NCI-H187 treated with DMSO at 0.1 percent for 48 hours (cell line): ENCODE measurements at places on chromosomes 16 and 17.

DNA sequence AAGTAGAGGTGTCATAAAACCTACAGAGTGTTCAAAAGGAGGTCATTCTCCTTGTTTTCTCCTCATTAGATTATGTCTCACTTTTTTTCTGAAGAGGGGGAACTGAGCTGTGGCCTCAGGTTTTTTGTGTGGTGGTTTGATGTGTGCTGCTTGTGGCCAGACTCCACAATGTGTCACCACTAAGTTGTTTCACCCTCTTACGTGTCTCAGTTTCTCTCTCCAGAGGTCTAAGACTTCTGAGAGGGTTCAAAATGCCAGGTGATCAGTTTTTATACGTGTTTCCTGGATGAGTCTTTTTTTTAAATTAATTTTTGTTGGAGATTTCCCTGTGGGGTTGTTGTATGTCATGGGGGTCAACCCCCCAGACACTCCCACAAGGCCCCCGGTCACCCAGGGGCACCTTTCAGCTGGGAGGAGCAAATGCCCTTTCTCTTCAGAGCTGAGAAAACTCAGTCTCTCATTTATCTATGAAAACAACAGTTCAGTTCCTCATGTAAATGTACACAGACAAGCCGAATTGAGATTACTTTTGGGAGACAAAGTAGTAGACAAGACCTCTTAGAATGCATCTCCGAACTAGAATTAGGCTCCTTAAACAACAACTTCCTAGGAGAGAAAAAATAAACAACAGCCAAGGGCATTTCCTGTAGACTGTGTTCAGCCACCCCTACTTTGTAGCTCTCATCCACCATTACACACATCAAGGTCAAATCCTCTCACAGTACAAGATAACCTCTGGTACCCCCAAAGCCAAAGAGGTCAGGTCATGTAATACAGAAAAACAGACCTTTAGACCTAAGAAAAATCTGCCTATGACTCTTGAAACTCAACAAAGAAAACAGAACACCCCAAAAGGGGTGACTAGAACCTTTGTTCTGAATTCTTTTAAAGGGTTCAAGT lies 23.9 kb upstream of the TMEM98 start:
- no peak for DNase-seq

- no peak for DNase-seq
Measured at GRCh38 chr17:63356337-63356757, 89.8 kb downstream of the CYB561 start.

DNA sequence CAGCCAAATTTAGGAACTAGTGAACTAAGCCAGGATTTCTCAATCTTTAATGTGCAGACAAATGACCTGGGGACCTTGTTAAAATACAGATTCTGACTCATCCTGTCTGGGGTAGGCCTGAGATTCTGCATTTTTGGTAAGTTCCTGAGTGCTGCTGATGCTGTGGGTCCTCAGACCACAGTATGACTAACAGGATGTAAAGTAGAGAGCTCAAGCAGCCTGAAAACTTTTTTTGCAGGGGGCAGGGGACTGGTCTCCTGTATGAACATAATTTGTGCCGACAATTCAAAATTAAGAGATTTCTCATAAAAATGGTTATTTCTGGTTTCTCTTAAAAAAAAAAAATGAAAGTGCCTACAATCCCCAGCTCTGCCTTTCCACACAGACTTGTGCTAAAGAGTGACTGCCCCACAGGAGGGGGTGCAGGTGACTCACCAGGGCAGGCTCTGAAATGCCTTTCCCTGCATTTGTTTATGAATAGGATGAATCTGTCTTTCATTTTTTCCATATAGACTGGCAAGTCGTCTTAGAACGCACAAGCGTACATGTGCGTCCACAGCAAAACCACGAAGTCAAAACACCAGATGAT lies 271.5 kb downstream of the PHKB start:
- no peak for DNase-seq

DNA sequence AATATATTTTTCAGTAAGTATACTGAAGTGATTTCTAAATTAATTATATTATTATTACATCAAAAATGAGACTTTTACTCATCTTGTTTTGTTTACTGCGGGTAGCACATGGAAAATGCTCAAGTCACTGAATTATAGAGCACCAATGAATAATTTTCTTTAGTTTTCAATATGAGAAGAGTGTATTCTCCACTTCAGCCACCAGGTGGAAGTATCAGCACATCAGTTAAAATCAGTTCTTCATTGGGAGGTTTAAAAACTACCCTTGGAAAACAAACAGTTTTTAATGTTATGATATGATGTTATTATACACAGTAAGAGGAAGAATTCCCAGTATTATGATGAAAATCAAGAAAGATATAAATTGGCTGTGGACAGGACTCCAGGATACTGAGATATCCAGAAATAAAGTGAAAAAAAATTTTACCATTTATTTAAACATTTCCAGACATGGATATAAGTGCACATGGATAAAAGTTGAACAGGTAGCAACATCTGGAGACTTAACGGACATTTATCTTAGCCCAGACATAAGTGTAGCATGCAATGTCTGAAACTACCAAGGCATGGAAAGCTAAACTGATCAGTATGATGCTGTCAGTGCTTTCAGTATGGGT lies 467.3 kb downstream of the KCNJ2 start:
- no peak for DNase-seq

DNA sequence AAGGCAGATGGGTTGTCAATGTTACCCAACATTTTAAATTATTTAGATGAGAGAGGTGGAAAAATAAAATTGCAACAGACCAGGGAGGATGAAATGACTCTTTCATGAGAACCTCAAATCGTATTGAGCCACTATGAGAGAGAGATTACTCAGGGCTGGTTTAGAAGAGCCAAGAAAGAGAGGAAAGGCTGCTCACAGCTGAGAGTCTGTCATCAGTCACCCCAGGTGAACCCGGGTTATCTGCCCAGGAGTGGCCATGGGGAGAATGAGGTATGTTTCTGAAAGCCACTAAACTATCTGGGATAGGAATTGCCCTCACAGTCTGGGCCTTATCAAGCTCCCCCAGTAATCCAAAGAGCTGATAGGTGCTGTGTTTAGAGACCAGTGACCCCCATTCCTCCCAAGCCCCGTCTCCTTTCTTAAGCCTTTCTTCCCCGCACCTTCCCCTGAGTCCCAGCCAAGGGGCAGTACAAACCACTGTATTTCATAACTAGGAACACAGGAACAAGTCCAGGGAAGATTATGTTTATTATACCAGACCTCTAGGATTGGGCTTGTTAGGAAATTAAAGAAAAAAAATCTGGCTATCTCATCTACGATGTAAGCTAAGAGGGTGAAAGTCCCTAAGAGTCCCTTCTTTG lies 158.9 kb upstream of the NOL11 start:
- no peak for DNase-seq

DNA sequence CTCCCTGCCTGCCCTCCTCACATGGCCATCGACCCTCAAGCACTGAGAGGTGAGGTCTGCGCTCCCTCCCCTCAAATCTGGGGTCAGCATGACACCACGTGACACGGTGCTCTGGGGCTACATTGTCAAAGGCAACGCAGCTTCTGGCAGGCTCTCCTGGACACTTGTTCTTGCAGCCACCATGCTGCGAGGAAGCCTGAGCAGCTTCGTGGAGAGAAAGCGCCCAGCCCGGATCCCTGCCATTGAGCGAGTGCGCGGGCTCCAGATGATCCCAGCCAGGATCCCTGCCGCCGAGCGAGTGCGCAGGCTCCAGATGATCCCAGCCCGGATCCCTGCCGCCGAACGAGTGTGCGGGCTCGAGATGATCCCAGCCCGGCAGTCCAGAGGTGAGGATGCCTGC lies 70.9 kb upstream of the METRNL start:
- no peak for DNase-seq

- no peak for DNase-seq
Measured at GRCh38 chr17:2444382-2444781, 43.5 kb upstream of the MNT start.

DNA sequence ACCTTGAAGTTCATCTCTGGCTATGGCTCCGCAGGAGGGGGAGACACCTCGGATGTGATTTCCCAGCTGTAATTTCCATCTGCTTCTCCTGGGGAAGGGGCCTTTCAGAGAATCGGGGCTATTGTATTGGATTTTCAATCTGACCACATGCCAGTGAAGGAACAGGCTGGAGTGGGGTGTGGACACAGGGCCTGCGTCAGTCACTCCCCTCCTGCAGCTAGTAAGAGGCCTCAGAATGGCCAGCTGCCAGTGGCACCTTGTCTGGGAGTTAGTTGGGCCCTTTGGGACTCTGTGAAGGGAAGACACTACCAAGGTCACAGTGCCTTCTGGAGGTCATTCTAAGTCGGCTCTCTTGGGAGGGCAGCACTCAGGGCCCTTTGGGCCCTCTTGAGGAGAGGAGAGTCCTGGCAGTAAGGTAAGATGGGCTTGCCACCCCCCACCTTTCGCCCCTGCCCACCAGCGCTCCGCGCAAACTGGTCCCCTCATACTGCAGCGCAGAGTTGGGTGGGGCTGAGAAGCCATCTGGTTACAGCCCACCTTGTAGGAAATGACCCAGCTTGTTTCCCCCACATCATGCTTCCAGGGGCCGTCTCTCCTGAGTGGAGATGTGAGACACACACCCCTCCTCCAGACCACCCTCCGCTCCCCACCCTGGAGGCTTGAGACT lies 5.4 kb downstream of the NXPH3 start:
- no peak for DNase-seq

- DNase-seq, result no peak
Measured at GRCh38 chr16:17037499-17037898, 433.3 kb downstream of the XYLT1 start.

- DNase-seq, result no peak
Measured at GRCh38 chr17:82333279-82334171, at the start of gene SECTM1. Gene SECTM1, minus strand, starts transcription at chr17:82333766. Its CDS starts 6,526 bp downstream, at chr17:82327240.
